ENCODE measurements at places on chromosomes 3 and 15.

- DNase-seq, result no peak
Observed at GRCh38 chr3:113165841-113166240, 45.5 kb upstream of the BOC start.

GRCh38 chr15:47395076-47395475 is 322.2 kb upstream of the SEMA6D start:
- DNase-seq, result no peak

- no peak for DNase-seq
Observed at GRCh38 chr15:36484038-36484778, 95.2 kb upstream of the CDIN1 start.

GRCh38 chr3:46668116-46668515 is 25.4 kb downstream of the ALS2CL start:
- DNase-seq, result no peak

GRCh38 chr15:42619656-42620371 is 44.4 kb downstream of the STARD9 start:
- DNase-seq, result no peak

GRCh38 chr3:42264399-42265058 is 1.5 kb downstream of the CCK start:
- no peak for DNase-seq

DNA sequence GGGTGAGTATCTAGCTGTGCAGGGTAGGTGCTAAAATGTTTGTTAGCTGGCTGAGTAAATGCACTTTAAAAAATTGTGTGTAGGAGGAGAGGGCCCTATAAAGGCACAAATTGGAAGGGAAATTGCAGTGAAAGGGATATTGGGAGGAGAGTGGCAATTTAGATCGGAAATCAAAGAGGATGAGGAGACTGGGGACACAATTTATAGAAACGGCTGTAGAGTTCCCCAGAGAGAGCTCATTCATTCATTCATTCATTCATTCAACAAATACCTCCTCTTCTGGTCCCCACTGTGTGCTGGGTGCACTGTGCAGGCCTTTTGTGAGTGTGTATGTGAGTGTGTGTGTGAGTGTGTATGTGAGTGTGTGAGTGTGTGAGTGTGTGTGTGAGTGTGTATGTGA is 2.4 kb downstream of the DNAJA4 start:
- no peak for DNase-seq

DNA sequence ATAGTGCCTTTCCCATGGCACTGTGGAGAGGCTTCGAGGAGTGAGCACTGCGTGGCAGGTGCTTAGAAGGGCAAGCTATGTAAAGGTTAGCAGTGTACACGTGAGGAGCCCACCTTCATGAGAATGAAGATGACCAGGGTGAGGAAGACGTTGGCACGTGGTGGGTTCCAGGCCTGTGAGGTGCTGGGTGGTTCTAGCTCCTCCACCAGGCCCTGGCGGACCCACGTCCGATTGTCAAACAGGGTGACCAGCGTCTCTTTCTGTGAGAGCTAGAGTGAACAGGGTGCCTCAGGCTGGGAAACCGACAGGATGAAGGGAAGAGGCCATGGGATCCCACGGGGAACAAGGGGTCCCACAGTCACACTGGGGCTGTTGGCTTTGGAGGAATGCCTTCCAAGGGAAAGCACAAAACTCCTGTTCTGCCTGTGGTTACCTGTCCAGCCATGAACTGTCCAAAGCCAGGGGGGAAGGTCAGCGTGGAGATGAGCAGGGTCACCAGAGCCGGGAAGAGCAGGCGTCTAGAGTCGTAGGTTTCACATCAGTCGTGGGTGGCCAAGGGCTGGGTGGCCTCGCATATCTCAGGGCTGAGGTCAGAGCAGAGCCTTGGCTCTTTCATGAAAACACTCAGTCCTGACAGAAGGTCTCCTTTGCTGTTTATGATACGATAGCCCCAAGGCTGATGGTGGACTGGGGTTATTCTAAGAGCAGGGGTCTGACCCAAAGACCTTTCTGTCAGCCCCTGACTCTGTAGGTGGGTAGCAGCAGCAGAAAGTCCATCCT is 6.0 kb downstream of the CLCN2 start:
- no peak for DNase-seq

DNA sequence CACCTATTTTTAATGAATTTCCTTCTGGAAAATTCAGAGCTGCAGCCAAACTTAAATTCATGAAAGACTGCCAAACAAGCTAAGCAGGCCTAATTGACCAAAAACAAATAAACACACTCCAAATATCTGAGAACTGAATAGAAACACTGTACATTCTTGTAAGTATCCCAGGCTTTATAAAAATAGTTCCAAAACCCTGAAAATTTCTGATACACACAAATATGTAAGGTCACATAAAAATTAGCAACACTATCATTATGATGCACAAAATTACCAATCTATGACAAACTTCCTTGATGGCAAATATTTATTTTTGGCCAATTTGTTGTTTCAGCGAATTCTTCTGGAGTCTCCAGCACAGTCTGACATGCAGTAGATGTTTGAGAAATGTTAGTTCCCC is 117.9 kb upstream of the UBE2E2 start:
- DNase-seq, result no peak

DNA sequence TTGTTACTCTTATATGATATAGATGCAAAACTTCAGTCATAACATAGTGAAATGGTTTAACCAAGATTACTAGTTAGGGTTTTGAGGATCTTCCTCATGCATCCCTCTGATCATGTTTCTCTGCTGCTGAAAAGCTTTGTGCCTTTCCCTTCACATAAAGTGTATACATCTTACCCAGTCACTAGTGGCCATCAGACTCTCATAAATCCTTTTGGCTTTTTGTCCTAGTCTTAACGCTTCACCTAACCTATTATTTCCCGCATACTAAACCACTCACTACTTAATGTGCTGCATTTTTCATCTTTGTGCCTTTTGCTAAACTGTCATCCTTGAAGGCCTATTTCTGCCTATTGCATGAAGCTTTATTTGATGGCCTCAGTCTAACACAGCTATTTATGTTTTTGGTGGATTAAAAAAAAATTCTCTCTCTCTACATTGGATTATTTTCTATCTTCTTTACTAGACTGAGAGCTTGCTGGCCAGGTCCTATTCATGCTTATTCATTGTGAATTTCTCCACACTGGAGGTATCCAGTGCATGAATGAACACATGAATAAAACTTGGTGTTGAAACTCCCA is 717.6 kb upstream of the GOLIM4 start:
- no peak for DNase-seq

DNA sequence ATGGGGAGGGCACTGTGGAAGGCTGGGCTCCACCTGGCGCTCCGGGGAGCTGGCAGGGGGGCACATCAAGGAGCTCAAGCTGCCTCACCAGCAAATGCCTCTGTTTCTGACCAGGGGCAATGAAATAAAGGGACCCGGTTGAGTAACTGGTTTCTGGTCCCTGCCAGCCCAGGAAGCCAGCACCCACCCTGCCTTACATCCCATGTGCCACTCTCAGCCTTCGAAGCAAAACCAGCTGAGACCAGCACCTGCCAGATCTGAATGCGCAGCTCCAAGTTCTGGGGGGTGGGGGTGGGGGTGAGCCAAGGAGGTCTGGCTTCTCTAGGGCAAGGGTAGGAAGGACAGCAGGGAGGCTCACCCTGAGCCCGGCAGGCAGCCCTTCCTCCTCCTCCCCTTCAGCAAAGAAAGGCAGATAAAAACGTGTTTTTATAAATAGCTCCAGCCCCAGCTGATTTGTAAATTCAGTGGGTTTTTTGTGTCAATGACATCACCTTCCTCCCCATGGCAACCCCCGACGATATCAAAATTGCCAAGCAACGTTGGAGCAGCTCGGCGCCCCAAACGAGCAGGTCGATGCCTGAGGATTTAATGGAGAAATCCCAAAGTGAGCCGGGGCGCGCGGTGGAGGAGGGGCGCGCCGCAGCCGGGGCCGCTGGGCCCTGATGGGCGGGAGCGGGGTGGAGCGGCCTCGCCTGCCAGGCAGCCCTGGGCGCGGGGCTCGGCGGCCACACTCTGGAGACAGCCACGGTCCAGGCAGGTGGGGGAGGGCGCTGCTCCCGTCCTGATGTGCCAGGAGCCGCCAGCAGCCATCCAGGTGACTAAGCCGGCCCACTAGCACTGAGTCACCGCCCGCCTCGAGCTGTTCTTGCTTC is at the start of gene PAK6:
TSS of gene PAK6 (plus strand) at position 532 of the 872 bp plus-strand sequence. CDS start 25,723 bp downstream, outside the sequence.
- DNase-seq, result no peak

- no peak for DNase-seq
Observed at GRCh38 chr3:133905376-133905775, 9.7 kb upstream of the RAB6B start.

DNA sequence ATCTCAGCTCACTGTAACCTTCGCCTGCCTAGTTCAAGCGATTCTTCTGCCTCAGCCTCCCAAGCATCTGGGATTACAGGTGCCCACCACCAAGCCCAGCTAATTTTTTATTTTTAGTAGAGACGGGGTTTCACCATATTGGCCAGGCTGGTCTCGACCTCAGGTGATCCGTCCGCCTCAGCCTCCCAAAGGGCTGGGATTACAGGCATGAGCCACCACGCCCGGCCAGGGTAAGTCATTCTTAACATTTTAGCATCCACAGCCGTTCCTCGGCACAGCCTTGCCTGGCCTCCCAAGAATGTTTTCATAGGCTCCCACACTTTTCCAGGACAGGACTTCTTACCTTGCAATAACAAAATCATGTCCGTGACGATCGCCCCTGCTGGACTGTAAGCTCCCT is 8.7 kb upstream of the EPHB3 start:
- no peak for DNase-seq

- no peak for DNase-seq
Observed at GRCh38 chr15:44489464-44489863, 47.5 kb upstream of the EIF3J start.

DNA sequence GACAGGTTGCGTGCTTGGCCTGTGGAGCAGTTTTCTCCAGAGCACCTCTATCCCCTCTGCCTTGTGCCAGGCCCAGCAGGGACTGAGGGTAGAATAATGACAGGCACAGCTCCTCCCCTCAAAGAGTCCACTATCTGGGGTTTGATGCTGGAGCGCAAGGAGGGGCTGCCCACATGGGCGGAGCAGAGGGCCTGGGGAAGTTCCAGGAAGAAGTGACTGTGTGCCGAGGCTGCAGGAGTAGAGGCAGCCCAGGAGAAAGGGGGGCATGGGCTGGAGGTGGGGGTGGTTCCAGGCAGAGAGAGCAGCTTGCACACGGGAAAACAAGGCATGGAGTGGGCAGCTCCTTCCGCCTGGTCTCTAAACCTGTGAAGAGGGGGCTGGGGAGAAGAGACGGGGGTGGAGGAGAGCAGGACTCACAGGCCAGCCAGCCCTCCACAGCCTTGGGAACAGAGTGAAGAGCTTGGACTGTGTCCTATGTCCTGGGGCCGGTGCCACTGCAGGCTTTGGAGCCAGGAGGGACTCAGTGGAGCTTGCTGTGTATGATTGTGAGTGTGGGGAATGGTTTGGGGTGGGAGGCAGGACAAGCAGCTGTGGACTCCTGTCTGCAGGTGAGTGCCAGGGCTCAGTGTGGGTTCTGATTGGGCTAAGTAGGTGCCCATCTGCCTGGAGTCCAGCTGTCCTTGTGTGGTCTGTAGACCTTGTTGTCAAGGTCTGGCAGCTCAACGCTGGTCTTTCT is 48.1 kb downstream of the APBA2 start:
- no peak for DNase-seq

- peak; percentile 25 for DNase-seq
Observed at GRCh38 chr3:53162672-53163443, 1.8 kb downstream of the PRKCD start.

All from T-helper 1 cell (primary cell).